ENCODE measurements at places on chromosomes 2 and 18. TPM values are rescaled to one million over a fixed set of nuclear protein-coding genes. Genes with fewer than 3 reads are reported as not detected.

Gene DYNAP
- not detected for total RNA-seq

Gene C1QL2
- total RNA-seq = 0.28 TPM

Gene LRP1B
- total RNA-seq = not detected

Gene ERCC3
- 46.3 TPM for total RNA-seq

Gene SERPINB13
- total RNA-seq = not detected

Gene EMILIN2
- 14.7 TPM for total RNA-seq

Gene MC5R
- total RNA-seq = not detected

Gene CERKL
- total RNA-seq = 0.24 TPM

Gene LGALSL
- total RNA-seq = 10.1 TPM

Gene MARCO
- not detected for total RNA-seq

Gene LIMS3
- total RNA-seq = not detected

Gene C2orf80
- not detected for total RNA-seq

Gene TMEM198
- 0.71 TPM for total RNA-seq

Gene IGFBP5
- 0.13 TPM for total RNA-seq

Gene HOXD12
- not detected for total RNA-seq

Gene THADA
- total RNA-seq = 22.8 TPM

Gene EIF4E2
- 101 TPM for total RNA-seq

Gene ADRA2B
- not detected for total RNA-seq

Gene INHBB
- 25.0 TPM for total RNA-seq

Gene BIN1
- total RNA-seq = 29.3 TPM

Gene SIGLEC15
- not detected for total RNA-seq

Gene UGT1A3
- total RNA-seq = 0.19 TPM

Gene ABCG5
- total RNA-seq = not detected

Gene TRIP12
- total RNA-seq = 78.4 TPM

Gene MYO1B
- total RNA-seq = 54.6 TPM

Gene OLA1
- total RNA-seq = 118 TPM

Gene NEU2
- not detected for total RNA-seq

Gene COBLL1
- total RNA-seq = 4.1 TPM

Gene GPR75
- total RNA-seq = 2.0 TPM
